DMS53 (cell line): ENCODE measurements at places on chromosomes 13 and 19.
A peak's percentile ranks its signal among the peaks of the same experiment; 100 is the strongest.

- no peak for DNase-seq
These were observed 683.1 kb downstream of the DIAPH3 start for GRCh38 chr13:59480396-59481259.

- peak; percentile 41 for DNase-seq
These were observed 12.3 kb upstream of the DNMT1 start for GRCh38 chr19:10207026-10207425.

- peak; percentile 46 for DNase-seq
These were observed 130.8 kb downstream of the OLFM4 start for GRCh38 chr13:53159431-53159830.

GRCh38 chr13:49561062-49561410 lies 24.3 kb downstream of the RCBTB1 start:
- DNase-seq = no peak

DNA sequence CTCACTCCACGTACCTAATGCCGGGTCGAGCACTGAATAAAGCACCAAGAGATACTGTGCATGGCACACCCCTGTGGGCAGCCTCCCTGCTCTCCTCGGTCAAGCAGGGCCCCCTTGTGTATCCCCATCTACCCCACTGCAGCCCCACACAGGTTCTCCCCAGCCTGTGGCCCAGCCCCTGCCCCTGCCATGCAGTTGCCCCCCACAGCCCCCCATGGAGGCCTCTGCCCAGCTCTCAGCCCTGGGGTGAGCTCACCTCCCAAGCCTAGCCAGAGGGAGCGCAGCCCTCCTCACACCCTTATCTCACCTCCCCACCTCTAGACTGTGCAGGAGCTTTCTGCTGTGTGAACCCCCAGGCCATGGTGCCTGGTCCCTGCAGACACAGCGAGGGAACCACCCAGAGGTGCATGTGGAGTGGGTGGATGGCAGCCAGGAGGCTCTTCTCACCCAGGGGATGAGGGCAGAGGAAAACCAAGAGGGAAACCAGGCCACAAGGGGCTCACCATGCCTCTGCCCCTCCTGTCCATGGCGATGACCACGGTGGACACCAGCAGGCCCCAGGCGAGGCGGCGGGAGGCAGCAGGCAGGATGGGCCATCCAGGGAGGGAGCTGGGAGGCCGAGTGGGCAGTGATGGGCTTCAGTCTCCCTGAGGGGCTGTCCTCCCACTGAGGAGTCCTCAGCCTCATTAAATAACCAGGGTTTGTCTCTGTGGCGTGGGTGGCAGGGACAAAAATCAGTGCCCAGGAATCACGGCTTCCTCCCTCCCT lies 83.2 kb downstream of the ANKRD10 start:
- no peak for DNase-seq

DNA sequence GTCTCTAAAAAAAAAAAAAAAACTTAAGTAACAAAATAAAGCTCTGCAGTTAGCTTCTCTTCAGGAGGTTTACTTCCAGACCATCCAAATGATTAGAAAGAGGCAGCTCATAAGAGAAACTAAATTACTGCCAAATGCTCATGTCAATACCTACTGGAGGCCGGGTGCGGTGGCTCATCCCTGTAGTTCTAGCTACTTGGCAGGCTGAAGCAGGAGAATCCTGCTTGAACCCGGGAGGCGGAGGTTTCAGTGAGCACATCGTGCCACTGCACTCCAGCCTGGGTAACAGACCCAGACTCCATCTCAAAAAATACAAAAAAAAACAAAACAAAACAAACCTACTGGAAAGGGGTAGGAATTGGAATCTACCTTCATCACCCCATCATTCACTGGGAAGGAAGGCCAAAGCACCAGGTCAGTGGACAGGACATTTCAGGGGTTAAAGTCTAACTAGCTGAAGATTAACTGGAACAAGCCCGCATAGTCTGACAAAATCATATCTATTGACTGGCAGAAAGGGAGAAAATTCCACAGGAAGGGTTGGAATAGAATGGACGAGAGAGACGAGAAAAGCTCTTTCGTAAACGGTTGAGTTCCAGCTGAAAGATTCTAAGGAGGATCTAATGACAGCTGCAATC lies 1.3 kb downstream of the ZFP14 start:
- no peak for DNase-seq

DNA sequence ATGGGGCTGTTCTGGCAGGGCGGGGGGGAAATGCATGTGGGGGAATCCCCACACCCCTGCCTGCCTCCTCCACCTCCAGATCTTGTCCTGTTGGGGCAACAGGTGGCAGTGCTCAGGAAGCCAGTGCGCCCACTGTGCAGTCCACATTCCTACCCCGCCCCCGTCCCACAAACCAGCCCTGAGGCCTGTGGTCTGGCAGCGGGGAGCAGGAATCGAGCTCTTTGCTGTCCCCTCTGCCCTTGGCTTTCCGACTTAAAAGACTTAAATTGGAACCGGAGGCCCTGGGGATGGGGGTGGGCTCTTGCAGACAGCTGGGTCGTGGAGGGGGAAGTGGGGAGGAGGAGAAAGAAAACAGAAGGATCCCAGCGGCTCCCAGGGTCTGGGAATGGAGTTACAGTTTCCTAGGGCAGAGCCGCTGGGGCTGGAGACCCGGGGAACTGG lies 4.3 kb downstream of the NANOS3 start:
- DNase-seq = no peak

GRCh38 chr13:22063416-22064124 lies 392.7 kb downstream of the FGF9 start:
- DNase-seq = no peak

DNA sequence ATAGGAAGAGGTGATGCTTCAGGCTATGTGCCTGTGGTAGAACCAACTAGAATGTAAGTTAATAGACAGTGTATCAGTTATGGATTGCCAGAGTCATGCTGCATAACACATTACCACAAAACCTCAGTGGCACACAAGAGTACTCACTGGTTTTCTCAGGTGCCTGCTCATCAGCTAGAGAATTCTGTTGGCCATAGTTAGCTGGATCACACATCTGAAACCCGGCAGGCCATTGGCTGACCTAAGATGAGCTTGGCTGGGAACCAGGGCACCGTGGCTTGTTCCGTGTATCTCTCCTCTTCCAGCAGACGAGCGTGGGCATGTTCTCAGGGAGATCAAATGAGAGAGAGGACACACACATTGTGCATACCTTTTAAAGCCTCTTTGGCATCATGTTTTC lies 76.7 kb downstream of the TEX26 start:
- DNase-seq = no peak

DNA sequence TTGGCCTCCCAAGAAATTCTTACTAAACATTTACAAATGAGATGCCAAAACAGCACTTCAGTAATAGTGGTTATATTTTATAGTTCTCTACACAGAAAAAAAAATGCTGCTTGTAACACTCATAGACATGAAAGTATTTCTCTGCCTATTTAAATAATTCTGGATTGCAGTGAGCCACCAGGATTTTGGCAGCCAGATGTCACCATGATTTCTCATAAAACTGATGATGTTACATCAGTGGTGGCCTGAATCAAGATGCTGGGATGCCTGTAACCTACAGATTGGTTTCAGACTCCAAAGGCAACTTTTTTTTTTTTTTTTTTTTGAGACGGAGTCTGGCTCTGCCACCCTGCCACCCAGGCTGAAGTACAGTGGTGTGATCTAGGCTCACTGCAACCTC lies 2.7 kb upstream of the CAPS start:
- DNase-seq = no peak

DNA sequence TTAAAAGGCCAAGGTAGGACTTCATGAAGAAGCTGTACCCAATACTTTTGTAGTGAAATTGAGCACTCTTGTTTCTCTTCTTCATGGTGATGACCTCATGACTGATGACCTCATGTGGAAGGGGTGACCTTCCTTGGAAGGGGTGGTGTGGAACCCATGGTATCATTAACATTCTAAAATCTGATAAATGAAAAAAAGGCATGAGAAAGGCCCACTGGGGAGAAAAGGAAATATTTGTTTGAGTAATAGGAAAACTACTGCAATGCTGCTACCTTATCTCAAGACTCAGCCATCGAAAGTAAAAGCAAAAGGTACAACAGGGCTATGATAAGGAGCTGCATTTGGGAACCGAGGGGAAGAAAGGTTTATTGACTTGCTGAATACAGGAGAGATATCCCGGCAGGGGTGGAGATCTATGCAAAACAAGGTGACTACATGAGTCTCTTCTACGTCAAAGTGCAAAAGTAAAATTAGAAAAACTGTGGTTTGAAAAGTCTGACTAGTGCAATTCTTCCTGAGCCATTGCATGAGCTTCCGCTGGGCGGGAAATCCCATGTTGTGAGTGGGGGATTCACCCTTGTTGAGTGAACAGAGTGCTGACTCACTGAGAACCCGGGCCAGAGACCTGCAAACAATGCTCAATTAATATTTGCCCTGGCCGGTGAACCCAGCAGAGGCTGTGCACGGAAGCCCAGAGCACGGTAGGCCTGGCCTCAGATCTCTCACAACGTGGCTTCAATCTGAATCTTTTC lies 138.9 kb upstream of the RFC3 start:
- peak; percentile 96 for DNase-seq

GRCh38 chr13:98246538-98247172 lies 69.6 kb upstream of the RNF113B start:
- no peak for DNase-seq

DNA sequence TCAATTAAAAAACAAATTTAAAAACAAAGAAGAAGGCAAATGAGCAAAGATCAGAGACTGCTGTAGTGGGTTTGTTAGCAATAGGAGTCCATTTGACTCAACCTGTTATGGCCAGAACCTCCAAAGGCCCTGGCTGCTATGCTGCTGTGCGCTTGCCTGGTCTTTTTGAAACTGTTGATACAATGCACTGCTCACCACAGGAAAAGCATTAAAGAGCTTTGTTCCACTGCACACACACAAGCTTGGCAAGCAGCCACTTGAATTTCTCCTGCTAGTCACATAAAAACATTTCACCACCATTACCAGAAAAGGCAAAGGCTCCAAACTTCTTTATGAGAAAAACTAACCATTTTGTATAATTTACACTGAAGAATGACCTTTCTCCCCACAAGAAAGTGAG lies 132.2 kb downstream of the FREM2 start:
- DNase-seq = peak; percentile 18

GRCh38 chr13:27541386-27541785 lies 78.9 kb downstream of the LNX2 start:
- no peak for DNase-seq

DNA sequence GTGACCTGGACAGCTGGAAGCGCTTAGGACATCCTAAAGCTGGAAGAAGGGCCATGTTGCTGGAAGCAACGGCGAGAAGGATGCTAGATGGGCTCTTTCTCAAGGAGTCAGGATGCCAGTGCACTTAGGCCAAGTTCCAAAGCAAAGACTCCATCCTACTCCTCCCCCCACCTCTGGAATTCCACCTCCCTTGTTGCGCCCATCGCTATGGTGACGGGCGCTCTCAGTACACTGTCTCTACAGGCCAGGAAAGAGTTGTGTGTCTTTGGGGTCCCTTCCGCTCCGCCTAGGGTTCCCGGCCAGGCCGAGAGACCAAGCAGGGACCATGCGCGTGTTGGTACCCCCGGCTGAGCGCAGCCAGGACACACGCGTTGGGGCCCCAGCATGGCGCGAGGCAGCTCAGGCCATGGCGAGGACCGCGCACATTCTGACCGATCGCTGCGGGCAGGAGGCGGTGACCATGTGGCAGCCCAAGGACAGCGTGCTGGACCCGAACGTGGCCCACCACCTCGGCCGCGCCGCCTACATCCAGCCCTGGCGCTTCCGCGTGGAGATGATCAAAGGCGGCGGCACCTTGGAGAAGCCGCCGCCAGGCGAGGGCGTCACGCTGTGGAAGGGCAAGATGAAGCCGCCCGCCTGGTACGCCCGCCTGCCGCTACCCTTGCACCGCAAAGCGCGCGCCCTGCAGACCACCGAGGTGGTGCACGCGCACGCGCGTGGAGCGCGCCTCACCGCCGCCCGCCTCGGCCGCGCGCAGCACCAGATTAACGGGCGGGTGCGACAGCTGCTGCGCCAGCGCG lies 31.0 kb upstream of the SLC1A6 start:
- DNase-seq = no peak

DNA sequence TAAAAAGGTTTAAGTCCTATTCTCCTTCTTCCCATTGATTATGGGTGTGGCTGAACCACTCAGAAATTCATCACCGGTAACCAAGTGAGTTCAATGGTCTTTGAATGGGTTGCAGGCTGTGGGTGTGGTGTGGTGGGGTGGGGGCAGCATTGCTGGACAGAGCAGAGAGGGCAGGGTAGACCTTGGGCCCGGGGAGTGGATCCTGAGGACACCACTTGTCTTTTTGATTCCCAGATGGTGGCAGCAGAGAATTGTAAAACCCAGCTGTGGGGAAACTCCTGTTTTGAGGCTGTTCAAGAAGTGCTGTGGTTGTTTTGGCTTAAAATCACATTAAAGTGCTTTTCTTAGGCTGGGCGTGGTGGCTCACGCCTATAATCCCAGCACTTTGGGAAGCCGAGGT lies 45.8 kb upstream of the RGCC start:
- DNase-seq = peak; percentile 36

DNA sequence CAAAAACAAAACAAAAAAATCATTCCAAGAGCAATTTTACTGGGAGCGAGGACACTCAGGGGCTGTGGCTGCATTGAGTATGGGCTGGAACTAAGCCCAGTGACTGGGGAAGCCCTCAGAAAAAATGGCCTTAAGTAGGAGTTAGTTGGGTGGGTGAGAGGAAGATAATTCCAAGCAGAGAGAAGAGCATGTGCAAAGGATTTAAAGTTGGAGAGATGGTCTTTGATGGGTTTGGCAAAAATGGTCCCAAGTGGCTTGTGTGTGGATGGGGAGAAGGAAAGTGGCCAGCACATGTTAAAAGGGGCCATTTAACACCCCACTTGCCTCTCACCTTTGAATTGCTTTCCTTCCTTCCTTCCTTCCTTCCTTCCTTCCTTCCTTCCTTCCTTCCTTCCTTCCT lies 6.7 kb upstream of the CYP4F22 start:
- DNase-seq = no peak

DNA sequence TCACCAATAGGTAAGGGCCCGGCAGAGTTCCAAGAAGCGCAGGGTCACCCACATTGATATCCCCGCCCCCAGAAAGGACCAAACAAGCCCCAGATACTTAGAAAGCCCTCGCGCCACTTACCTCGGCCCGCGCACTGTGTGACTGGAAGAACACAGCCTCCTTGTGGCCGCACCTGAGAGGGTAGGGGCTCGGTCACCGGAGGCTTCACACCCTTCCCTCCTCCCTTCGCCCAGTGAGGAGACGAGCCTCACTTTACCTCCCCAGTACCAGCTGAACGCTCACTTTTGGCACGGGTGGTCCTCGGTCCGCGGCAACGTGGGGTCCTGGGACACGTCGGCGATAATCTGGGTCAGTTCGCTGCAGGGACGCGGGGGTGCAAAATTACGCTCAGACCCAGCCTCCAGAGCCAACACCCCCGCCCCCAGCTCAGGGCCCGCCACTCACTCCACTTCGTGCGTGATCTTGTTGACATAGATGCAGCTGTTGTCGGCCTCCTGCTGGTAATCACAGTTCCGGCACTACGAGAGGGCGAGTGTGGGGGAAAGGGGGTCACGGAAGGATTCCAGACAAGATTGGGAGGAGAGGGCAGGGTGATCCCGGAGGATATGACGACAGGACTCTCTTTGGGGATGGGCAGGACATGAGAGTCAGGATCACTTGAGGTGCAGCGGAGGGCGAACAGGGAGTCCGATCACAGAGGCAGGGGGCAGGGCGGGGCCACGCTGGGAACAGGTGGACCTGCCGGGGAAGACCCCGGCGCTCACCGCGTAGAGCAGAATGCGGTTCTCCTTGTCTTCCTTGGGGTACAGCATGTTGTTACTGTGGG lies 568 bp downstream of the POLR2I start:
- DNase-seq = peak; percentile 87
